Head of caudate nucleus (tissue), 42 donors: ENCODE measurements at places on chromosomes 13 and 19.

- no peak for DNase-seq
These were observed 45.6 kb downstream of the SERPINE3 start for GRCh38 chr13:51385114-51385513.

GRCh38 chr13:103815619-103816018 is 749.4 kb upstream of the SLC10A2 start:
- no peak for DNase-seq

DNA sequence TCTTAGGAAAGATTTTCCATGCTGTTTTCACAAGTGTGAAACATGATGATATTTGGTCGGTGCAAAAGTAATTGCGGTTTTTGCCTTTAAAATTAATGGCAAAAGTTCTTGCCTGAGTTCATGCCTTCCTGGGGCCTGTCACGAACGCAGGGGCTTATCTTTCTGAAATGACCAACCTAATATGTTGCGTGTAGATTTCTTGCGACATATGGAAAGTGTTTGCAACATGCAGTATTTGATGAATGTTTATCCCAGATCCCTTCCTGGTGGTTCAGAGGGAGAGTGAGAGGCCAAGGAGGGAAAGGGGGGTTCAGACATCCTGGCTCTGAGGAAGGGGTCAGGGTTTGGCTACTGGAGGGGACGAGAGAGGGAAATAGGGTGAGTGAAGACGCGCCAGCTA is 72.0 kb downstream of the TEX29 start:
- DNase-seq = no peak

DNA sequence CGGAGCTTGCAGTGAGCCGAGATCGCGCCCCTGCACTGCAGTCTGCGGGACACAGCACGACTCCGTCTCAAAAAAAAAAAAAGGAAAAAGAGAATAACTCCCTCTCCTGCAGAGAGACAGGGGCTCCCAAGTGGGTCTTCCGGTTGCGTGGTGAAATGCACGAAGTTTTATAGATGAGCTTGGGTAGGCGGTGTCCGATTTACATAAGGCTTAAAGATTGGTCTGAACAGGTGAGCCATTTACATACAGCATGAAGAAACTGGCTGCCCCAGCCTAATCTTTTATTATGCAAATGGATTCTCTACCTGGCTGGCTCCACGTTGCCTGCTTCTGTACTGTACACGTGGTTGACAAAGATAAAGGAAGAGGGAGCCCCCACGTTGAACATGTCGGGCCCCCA is 19.5 kb downstream of the ADGRE2 start:
- DNase-seq = no peak

- DNase-seq = peak; percentile 73
These were observed 13.2 kb upstream of the LHFPL6 start for GRCh38 chr13:39616087-39616694.

- DNase-seq = no peak
These were observed 14.5 kb downstream of the STARD13 start for GRCh38 chr13:33270895-33271538.

DNA sequence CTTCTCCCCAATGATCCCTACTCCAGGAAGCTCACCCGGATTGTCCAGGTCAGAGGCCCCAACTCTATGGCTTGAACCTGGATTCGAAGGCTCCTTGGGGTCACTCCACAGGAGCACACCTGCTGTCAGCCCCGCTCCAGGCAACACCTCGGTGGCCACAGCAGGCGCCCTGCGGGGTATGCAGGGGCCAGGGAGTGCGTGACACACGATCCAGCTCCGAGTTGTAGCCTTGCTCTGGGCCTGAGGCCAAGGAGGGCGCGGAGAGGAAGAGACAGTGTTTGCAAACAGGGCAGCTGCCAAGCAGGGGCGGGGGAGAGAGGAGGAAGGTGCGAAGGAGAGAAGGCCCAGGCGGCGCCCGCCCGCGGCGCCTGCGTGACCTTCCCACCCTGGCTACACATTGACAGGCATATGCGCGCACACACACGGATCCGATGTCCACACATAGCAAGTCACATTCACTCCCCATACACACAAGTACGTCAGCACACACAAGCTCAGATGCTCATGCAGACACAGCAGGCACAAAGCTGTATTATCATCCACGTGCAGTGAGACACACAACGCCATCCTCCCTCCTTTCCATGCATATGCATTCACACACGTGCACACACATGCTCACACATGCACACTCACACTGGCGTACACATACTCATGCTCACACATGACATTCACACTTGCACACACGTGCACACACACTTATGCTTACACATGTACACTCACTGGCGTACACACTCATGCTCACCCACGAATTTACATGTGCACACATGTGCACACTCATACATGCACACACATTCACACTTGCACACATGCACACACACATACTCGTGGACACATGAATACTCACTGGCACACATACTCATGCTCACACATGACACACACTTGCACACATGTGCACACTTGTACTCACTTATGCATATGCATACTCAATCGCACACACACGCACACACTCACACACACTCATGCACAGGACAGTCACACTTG is 10.4 kb downstream of the SBK2 start:
- no peak for DNase-seq

GRCh38 chr13:109012115-109012514 is 382.7 kb downstream of the MYO16 start:
- no peak for DNase-seq

DNA sequence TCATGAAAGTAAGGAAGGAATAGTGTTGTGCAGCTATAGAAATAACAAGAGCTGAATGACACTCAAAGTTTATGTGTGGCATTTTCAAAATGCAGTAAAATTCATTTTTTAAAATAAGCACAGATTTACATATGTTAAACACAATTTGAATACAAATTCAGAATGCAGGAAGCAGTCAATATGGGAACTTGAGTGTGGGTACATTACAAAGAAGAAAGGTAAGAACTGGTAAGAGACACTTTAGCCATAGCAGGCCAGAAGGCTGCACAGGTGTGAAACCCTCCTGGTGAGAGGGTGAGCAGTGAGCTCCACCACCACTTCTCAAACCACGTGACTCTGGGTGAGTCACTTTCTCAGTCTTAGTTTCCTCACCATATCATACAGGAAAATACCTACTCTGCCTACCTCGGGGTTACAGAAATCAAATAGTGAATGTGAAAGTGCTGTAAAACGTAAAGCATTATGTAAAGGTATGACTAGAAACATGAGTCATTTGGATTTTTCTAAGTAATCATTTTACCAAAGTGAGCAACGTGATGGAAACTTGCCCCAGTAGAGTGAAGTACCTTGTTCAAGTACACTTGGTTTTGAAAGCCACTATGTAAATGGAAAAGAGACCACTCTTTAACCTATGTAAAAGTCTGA is 40.5 kb downstream of the USP12 start:
- peak; percentile 33 for DNase-seq

- peak; percentile 66 for DNase-seq
These were observed 30.0 kb downstream of the ZNF787 start for GRCh38 chr19:56091066-56091490.
